ENCODE measurements at places on chromosomes 16 and 17.

DNA sequence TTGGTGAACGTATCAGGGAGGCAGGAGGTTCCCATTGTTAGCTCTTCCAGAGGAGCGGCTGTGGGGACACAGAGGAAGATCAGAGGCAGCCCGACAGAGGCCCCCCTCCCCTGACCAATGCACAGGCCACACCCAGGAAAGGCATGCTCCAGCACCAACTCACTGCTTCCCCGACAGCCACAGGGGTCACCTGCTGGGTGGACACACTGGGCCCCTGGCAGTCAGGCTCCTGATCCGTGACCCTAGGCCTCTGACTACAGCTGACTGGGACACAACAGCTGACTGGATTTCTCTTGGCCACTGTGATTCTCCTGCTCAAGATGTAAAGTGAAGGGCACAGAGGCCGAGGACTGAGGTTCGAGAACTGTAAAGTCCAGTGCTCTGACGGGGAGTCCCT is 63.5 kb downstream of the IL21R start:
- DNase-seq = no peak

GRCh38 chr16:14017886-14018285 is 53.2 kb upstream of the MRTFB start:
- DNase-seq = no peak

- peak; percentile 57 for DNase-seq
These were observed 23.1 kb upstream of the DHRS13 start for GRCh38 chr17:28925912-28926365.

DNA sequence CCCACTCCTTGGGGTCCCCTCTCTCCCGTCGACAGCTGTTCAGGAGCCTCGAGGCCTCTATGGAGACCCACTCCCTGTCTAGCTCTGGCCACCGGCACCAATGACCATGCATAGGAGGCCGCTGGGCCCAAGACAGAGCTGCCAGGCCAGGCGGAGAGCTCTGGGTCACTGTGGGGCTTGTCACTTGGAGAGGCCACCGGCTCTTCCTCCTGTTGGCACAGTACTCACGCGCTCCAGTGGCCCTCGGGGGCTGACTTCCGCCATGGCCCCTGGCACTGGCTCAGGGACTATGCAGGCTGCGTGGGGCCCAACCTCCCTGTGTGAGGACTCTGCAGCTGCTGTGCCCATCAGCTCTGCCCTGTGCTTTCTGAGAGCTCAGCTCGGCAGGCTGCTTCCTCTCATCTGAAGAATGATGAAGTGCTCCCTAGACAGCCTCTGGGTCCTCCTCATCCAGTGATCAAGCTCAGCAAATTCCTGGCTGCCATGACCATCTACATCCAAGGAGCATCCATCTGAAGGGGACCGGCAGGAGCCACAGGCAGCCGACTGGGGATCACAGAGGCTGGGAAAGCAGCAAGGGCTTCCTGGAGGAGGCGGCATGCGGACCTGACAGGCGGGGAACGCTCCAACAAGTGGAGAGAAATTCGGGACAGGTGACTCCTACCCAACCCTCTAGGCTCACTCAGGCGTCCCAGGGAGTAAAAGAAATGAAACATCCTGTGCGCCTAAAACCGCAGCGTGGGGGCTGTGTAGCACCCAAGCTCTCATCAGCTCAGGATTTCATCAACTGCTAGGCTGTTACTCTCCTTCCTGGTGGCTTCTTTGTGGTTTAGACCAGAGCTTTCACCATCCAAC is 16.8 kb downstream of the GALNS start:
- DNase-seq = no peak

DNA sequence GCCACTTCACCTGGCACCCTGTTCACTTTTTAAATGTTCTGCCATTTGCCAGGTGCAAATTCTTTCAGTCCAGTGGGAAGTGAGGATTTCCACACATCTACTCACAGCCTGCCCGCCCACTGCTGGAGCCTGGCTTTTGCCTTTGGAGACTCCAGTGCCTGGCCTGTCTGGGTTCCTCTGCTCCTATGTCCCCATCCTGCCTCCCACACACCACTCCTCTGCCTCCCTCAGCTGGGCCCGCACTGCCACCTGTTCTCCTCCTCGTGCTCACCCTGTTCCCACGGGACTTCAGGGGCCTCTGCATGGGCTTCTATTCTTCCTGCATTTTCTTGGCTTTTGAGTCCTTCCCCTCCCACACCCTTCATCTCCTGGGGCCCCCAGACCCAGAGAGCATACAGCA is 7.9 kb upstream of the NDRG4 start:
- no peak for DNase-seq

- DNase-seq = no peak
These were observed 426.3 kb downstream of the ZFHX3 start for GRCh38 chr16:72621651-72622050.

DNA sequence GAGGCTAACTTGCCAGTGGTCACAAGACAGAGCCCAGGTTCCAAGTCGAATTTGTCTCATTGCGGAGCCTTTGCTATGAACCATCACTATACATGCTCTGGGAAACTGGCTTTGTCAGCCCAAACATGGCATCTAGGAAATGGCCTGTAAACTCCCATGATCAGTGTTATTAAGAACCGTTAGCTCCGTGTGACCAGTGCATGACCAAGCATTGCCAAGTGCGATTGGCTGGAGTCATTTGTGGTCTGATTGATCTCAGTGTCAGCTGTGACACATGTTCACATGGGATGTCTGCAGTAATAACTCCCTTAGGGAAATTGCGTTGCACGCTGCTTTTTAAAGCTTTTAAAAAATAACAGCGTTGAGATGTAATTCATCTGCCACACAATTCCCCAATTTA is 18.6 kb upstream of the CDH3 start:
- no peak for DNase-seq

DNA sequence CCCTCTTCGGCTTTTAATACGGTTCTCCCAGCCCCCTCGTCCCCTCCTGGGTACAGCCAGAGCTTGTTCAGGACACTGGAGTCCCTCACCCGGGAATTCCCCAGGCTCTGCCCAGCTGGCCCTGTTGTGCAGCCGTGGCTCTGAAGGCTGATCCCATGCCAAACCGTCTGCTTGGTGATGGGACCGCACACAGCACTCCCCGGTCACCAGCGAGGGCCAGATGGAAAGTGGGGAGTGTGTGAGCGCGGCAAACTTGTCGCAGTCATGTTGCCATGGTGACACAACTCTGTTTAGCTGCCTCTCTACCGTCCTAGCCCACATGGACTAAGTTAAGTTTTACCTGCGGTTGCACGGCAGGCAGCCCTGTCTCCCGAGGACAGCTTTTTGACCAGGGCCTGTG is 107.9 kb downstream of the RAP1GAP2 start:
- no peak for DNase-seq

DNA sequence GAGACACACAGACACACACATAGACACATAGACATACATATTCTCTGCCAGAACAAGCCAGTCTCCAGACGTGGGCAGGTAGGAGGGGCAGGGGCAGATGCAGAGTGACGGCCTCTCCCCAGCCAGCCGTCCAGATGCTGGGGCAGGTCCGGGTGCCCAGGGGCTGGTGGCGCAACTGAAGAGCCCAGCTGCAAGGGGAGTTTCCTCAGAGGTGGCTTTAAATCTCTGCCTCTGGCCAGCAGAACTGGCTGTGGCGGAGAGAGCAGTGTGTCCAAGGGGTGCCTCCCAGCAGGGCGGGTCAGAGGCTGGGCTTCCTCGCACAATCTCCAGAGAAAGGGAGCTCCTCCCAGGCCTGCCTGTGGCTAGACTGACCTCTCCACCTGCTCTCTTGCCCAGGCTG is 9.4 kb upstream of the GCGR start:
- DNase-seq = no peak

DNA sequence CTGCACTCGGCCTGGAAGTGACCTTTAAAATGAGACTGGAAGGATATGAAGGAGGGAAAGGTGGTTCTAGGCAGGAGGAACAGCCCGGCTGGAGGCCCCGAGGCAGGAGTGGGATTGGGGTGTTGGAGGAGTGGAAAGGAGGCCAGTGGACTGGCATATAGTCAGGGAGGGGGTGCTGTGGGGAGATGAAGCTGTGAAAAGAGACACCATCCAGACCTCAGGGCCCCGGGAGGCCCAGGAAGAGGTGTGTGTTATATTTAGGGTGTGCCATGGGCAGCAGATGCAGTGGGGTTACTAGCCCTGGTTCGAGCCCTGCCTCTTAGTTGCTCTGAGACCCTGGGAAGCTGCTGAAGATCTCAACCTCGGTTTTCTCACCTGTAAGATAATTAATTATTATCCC is 18.9 kb upstream of the DOK4 start:
- no peak for DNase-seq

- no peak for DNase-seq
These were observed 37.2 kb downstream of the IRF8 start for GRCh38 chr16:85935974-85936760.

GRCh38 chr16:67286441-67287235 is 7.3 kb downstream of the PLEKHG4 start:
- DNase-seq = no peak

DNA sequence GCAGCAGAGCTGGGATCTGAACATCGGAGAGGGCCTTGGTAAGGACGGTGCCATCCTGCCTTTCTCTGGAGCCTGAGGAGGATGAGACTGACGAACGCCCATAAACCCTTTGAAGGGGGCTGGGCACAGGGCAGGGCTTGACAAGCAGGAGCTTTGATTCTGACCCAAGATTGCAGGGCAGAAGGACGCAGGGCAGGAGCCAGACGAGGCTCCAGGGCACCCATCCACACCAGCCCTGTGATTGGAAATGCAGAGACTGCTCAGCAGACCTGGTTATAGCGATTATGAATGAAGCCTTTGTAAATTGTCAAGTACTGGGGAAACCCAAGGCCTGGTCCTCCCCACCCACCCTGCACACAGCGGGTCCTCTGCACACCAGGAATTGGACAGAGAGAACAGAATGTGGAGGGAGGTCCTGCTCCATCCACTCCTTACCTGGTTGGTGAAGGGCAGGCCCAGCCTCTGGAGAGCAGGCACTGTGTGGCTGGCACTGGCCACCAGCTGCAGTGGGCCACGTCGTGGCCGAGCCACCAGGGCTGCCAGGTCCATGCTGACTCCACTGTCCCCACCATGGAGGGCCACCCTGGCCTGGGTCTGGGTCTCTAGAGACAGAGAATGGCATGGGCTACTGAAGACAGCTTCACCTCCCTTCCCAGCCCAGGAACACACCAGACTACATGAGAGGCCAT is 68.8 kb downstream of the RMI2 start:
- no peak for DNase-seq
